ENCODE measurements at places on chromosomes 1 and 21.

DNA sequence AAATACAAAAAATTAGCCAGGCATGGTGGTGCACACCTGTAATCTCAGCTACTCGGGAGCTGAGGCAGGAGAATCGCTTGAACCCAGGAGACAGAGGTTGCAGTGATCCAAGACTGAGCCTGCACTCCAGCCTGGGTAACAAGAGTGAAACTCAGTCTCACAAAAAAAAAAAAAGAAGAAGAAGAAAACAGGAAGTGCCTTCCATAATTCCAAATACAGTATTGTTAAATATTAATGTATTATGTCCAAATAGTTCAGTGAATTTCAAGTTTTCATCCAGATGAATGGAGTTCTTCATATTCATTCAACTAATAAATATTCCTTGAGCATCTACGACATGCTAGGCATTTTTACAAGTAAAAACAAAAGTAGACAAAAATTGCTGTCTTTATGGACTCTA, 33.3 kb downstream of the PLEKHO1 start:
- DNase-seq, result no peak

DNA sequence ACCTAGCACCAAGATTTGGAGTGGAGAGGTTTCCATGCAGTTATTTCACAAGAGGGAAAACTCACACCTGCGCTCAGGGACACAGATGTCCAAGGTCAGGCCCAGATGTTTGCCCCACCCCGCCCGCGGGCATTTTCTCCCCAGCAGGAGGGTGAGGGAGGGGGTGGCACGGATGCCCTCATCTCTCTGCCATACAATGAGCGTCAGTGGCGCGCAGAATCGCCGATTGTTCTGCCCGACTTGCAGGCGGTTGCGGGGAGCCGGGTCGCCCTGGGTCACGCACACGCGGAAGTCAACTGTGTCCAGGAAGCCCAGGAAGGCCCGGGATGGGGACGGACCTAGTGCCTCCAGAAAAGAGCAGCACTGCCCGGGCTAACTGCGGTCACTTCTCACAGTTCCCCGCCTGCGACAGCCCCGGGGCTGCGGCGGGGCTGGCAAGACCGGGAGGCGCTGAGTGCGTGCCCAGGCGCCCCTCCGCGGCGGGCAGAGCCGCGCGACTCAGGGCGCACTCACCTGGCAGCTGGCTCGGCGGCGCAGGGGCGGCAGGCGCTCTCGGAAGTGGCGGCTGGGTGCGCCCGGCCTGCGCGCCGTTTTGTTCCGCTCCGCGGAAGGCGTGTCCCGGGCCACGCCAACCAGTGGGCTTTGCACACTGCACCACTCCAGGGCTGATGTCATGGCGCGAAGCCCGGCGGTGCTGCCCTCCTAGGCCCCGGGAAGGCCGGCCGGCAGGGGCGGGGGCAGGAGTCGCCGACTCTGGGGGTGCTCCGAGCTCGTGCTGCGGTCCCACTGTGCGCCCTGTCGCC, at the start of gene CSRP1:
Gene CSRP1 (minus strand): TSS at position 567 of the 803 bp plus-strand sequence. CDS start 10,820 bp downstream, outside the sequence.
- DNase-seq, result no peak

GRCh38 chr1:182739545-182739944, 50.0 kb upstream of the NPL start:
- no peak for DNase-seq

GRCh38 chr1:63772201-63772600, 1.6 kb upstream of the ROR1 start:
- DNase-seq, result no peak

- DNase-seq, result no peak
Measured at GRCh38 chr1:44677201-44677766, 2.8 kb downstream of the ARMH1 start.

GRCh38 chr1:164587617-164588501, 28.9 kb downstream of the PBX1 start:
- DNase-seq, result no peak

DNA sequence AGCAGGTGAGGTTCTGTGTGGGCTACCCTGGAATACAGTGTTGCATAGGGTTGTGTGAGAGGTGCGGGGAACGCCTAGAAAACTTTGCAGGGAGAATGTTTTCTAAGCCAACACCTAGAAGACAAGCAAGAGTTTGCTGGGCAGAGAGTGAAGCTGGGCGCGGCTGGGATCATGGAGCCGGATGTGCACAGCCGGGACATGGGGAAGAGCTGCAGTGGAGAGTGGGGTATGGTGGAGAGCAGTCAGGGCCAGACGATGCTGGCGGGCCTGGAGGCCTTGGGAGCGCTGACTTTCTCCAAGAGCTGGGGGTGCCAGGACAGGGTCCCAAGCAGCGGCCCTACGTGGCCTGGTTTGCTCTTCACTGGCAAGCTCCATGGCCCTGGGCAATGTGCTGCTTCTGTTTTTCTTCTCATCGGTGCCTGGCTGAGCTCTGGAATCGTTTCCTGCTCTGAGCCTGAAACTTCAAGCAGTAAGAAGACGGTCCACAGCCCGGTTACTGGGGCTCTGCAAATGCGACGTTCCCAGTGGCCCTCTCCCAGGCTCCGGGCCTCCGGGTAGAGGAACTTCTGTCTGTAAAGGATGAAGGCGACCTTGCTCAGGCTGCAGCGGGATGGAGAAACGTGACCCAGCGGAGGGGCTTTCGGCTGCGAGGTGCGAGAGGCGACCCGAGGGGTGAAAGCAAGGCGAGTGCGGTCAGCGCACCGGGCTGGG, 51.9 kb upstream of the CD34 start:
- DNase-seq, result peak; percentile 40

DNA sequence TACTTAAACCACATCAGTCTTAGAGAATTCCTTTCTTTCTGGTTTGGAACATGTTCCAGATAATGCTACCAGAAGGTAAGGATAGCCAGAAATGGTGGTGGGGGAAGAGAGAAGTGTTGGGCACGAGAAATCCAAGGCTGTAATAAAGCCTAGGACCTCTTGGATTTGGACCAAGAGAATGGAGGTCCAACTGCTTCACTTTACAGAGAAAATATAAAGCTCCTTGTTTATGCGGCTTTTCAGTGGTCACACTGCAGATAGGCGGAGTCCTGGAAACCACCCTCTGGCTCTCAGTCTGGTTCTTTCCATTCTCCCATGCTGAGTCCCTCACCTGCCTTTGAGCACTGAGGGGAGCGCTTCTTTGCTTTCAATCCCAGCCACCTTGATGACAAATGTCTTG, 87.8 kb downstream of the ADCY10 start:
- no peak for DNase-seq

DNA sequence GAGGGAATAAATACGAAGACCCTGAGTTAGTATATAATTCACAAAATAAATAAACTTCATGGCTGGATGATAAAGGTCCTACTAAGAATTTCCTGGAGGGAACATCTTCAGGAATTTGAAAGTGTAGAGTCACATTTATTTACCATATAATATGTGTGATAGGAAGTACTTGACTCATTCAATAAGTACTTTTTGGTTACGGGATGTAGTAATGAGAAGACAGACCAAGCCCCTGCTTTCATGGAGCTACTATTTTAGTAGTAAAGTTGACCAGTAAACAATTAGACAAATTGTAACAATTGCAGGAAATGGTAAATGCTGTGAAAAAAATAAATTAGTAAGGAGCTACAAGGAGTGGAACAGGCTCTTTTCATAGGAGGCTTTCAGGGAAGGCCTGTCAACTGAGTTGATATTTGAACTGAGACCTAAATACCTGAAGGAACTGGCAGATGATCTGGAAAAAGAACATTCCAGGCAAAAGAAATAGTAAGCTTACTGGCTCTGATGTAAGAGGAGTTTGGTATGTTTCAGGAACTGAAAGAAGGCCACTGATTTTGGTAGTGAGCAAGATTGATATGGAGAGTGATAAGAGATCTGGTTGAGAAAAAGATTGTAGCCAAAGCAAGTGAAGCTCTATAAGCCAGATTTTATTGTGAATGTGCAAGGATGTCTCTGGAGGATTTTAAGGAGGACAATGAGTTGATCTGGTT, 36.2 kb downstream of the CAMSAP2 start:
- no peak for DNase-seq

DNA sequence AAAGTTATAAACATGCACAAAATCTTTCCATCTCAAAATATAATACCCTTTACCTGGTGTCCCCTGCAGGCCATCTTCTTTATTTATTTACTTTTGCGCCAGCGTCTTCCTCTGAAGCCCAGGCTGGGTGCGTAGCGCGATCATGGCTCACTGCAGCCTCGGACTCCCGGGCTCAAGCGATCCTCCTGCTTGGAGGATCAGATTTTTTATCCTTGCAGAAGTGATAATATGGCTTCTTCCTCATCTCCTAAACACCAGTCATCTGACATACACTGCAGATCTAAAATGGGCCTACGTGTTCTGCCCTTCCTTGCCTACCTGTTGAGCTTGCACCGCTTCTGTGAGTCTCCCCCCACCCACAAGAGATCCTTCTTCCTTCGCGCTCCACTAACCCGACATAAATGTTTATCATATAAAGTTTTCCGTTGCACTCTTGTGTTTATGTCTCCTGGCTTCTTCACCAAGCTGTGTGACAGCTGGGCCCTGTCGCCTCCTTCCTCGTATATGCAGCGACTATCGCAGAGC, 506 bp upstream of the SRP9 start:
- DNase-seq, result no peak

GRCh38 chr1:76033800-76034475, 40.6 kb upstream of the ST6GALNAC3 start:
- no peak for DNase-seq

- no peak for DNase-seq
Measured at GRCh38 chr1:155085504-155086127, 7.0 kb downstream of the EFNA3 start.

DNA sequence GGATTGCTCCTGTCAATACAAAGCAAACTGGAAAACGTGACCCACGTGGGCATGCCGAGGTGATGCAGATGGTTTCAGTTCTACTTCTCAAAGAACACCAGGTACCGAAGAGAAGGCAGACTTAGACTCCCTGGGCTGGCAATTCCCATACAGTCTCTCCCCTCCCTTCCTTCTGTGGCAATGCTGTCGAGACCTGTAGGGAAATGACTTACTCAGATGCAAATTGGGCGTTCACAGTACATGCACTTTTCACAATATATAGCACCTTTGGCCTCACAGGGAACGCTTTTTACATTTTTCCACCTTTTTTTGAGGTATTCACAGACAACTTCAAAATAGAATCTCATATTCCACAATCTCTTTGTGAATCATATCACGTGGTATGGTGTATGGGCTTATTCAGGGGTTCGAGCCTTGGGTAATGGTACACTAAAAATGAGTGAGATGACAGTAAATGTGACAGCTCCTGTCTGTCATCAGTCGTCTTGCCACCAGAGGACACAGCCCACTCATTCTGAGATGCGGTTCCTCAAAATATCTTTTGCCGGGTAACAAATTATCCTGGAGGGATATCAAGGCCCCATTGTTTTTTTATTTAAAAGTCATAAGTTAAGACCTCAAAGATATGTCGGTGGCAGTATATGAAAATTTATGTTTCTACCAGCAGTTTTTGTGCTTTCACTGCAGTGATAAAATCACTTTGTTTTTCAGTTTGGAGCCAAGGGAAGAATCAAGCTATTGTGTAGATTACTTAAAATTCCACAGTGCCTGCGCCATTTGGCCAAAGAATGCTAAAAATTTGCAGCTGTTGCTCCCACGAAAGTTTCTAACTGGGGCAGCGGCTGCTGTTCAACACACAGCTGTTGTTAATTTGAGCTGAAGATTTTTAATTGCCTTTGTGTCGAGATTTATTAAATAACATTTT, 168.4 kb downstream of the ZZZ3 start:
- DNase-seq, result peak; percentile 56
